Upper lobe of right lung (tissue), 1 donor: ENCODE measurements at places on chromosomes 1 and 21. TPM values are rescaled to one million over a fixed set of nuclear protein-coding genes. Genes with fewer than 3 reads are reported as not detected.

KIF14 gene
- total RNA-seq, result 0.23 TPM

FMO4 gene
- 4.3 TPM for total RNA-seq

PKNOX1 gene
- total RNA-seq, result 14.9 TPM

CFAP141 gene
- total RNA-seq, result not detected

DNA sequence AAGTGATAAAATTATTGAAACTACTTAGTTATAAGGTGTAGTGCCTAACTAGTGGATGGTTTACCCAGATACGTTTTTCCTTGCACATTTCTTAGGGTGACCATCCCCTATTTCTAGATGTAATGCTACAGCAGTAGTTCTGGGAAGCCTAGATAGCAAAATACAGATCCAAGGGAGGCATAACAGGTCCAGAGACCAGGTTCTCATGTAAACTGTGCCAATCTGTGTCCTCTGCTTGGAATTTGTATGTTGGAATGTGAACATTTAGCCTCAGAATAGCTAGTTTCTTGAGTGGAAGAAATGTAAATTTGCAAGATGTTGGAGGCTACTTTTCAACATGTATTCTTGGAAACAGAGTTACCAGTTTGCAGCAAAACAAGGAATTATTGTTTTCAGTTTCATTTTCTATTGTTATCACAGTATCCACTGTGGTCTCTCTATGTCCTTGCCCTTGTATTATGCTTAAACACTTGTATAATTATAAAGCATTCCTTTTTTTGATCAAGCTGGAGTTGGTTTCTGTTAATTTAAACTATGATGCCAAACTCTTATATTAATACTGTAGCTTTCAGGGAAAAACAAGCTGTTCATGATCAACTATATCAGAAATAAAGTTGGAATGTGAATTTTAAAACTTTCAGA lies 102.0 kb upstream of the BRINP3 start:
- no peaks in the 10 kb centered on the region for H3K4me1 ChIP-seq
- no peak overlapping the region for H3K27ac ChIP-seq
- no peaks in the 10 kb centered on the region for H3K36me3 ChIP-seq
- no peak for DNase-seq
- no peaks in the 10 kb centered on the region for H3K27me3 ChIP-seq

GRCh38 chr1:245988393-245989078 lies 518.5 kb downstream of the SMYD3 start:
- no peaks in the 10 kb centered on the region for H3K27me3 ChIP-seq
- no peak for DNase-seq
- H3K36me3 ChIP-seq, result no peaks in the 10 kb centered on the region
- H3K27ac ChIP-seq, result no peak overlapping the region

DNA sequence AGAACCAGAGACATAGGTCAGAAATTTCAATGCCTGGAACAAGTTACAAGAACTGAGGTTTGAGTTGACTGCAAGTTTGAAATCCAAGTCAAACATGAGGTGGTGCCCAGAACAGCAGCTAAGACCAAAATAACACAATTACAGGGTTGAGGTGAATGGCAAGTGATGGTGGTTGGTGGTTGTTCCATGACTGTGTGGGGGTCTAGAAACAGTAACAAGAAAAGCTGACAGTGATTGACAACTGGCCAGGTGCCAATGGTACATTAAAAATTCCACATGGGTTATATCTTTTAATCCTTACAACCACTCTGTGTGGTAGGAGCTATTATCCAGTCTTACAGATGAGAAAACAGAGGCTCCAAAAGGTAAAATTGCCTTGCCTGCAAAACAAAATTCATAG lies 32.0 kb downstream of the RIMS3 start:
- DNase-seq, result no peak
- H3K27ac ChIP-seq, result no peak overlapping the region
- peaks cover 4% of the 10 kb centered on the region for H3K4me1 ChIP-seq
- no peaks in the 10 kb centered on the region for H3K36me3 ChIP-seq
- no peaks in the 10 kb centered on the region for H3K27me3 ChIP-seq

DNA sequence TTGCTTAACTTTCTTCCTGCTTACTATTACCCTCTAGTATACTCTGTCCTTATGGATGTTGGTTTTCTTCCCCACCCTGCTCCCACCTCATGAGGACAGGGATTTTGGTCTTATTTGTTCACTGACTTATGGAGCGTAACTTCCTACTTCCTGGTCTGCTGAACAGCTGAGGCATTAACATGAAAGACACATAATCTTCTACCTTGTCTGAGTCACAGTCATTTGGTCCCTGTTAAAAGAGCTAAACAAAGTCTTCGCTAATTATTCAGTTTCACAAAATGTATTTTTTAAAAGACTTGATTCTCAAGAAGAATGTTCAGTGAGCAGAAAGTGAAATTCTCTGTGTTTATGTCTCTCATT lies 18.5 kb downstream of the RNASEL start:
- no peak for DNase-seq
- no peak overlapping the region for H3K4me3 ChIP-seq
- H3K36me3 ChIP-seq, result peaks cover 23% of the 10 kb centered on the region
- H3K27ac ChIP-seq, result no peak overlapping the region
- no peaks in the 10 kb centered on the region for H3K27me3 ChIP-seq

- no peak overlapping the region for H3K4me3 ChIP-seq
- no peaks in the 10 kb centered on the region for H3K27me3 ChIP-seq
- no peak overlapping the region for H3K27ac ChIP-seq
- peak; percentile 6 for DNase-seq
Measured at GRCh38 chr1:30403726-30404125, 319.7 kb downstream of the MATN1 start.

DNA sequence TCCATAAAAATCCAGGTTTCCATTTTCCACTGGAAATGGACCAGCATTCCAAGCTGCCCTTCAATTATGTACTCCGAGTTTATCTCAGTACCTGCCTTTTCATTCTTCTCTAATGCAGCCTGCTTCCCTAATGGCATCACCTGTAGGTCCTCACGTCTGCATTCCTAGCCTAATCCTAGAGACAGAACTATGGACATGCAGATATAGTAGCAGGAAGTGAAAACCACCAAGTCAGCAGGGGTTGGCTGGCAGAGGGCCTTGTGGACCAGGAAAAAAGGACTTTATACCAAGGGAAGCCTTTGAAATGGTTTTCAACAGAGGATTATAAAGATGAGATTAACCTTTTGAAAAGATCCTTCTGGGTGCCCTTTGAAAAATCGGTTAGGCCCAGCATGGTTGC lies 135.7 kb upstream of the L1TD1 start:
- no peak overlapping the region for H3K27ac ChIP-seq
- H3K36me3 ChIP-seq, result no peaks in the 10 kb centered on the region
- H3K27me3 ChIP-seq, result no peaks in the 10 kb centered on the region
- no peak overlapping the region for H3K4me3 ChIP-seq
- H3K4me1 ChIP-seq, result no peaks in the 10 kb centered on the region

DNA sequence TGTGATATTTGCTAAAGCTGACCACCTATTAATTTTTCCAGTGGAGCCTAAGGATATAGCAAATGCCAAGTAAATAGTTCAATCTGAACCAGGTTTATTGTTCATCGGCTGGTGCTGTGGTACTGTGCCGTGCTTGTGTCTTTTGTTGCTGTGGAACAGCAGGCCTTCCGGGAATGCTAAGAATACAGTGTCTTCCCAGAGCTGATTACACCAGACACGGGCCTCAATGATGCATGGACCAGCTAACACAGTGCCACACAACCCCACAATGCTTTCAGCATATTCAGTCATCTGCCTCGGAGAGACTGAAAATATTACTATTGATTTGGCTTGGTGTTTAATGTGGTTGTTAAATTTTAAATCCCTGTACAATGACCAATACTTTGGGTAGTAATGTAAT lies 415.4 kb downstream of the PTBP2 start:
- H3K36me3 ChIP-seq, result no peaks in the 10 kb centered on the region
- H3K4me3 ChIP-seq, result no peak overlapping the region
- no peaks in the 10 kb centered on the region for H3K4me1 ChIP-seq
- no peaks in the 10 kb centered on the region for H3K27me3 ChIP-seq
- H3K27ac ChIP-seq, result no peak overlapping the region

DNA sequence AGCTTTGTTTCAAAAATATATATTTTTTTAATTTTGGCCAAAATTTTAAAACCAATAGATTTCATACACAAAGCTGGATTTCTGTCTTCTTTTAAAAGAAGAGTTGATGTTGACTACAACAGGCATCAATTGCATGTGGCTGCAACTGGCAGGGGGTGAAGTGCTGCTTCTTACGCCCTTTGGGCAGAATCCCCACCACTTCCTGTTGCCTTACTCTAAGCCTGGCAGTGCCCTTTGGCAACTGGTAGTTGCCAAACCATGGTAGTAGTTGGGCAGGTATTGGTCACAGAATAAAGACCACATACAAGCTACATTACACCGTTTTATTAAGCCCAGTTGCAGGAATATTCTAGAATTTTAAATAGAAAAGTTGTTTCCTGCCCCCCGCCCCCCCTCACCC lies 17.0 kb downstream of the LAMC2 start:
- H3K27ac ChIP-seq, result no peak overlapping the region
- H3K36me3 ChIP-seq, result no peaks in the 10 kb centered on the region
- no peaks in the 10 kb centered on the region for H3K4me1 ChIP-seq
- no peak for DNase-seq
- no peak overlapping the region for H3K4me3 ChIP-seq

DNA sequence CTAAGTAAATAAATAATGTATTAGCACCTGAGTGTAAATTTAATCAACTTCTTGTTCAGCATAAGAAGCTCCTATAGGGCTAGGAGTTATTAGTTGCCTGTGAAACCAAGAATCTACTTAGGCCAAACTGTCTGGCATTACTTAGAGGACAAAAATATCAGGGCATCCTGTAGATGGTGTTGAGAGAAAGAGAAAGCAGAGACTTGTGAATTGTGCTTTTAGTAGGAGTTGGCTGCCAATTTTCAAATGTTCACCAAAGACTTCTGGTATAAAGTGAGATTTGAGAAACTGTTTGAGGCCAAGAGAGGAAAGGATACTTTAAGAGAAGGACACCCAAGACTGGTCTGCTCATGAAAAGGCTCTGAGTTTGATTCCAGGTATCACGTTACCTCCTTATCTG lies 315.5 kb upstream of the DEPDC1 start:
- H3K4me3 ChIP-seq, result no peak overlapping the region
- no peak overlapping the region for H3K27ac ChIP-seq
- DNase-seq, result no peak
